ENCODE measurements at places on chromosomes 13 and 19.

DNA sequence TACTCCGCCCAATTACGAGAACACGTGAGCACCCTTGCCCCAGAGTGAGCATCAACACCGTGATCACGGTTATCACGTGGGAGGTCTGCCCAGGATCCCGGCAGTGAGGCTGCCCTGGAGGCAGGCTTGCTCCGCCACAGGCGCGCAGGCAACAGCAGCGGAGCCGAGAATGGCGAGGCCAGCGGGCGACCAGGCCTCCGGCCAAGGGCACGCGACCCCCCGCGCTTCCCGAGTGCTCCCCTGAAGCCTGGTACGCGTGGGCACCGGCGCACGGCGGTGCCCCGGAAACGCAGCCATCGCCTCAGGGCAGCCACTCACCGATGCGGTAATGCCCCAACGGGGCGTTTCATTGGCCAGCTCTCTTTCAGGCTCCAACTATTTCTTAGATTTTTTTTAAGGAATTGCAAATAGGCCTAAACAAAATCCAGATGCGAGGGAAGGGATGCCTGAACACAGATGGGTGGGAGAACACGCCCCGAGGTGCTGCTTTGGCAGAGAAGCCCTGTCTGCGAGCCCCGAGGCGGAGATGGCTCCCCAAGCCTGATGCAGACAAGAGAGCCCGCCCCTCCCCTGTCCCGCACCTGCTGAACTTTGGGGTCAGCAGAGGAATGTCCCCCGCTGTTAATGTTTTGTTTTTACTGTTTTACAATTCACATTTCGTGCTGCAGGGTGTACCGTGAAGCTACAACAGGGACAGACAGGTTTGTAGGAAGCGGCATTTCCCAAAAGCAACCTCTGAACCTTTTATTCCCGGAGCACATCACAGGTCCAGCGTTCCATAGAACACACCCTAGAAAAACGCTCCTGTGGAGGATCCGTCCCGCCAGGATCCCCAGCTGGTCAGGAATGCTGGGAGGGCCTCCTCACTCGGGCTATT lies 132.7 kb downstream of the ZDHHC20 start:
- no peak for DNase-seq

DNA sequence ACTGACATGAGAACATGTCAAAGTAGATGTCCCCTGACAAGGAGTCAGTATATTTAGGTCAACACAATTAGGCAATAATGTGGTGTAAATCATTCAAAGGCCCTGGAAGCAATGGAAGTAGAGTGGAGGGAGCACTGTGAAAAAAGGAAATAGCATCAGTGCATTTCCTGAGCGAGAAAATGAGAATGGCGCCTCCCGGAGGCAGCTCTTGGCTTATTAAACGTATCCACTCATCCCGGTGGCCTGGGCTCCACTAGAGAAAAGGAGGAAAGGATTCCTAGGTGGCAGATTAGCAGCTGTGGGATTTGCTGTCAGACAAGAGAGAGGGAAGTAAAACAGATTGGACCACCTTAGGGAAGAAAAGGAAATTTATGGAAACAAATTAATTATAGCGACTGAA lies 173.7 kb upstream of the TMTC4 start:
- DNase-seq = no peak

GRCh38 chr13:93726173-93726957 lies 499.8 kb downstream of the GPC6 start:
- DNase-seq = no peak

GRCh38 chr13:76860706-76861105 lies 25.5 kb downstream of the KCTD12 start:
- DNase-seq = no peak

DNA sequence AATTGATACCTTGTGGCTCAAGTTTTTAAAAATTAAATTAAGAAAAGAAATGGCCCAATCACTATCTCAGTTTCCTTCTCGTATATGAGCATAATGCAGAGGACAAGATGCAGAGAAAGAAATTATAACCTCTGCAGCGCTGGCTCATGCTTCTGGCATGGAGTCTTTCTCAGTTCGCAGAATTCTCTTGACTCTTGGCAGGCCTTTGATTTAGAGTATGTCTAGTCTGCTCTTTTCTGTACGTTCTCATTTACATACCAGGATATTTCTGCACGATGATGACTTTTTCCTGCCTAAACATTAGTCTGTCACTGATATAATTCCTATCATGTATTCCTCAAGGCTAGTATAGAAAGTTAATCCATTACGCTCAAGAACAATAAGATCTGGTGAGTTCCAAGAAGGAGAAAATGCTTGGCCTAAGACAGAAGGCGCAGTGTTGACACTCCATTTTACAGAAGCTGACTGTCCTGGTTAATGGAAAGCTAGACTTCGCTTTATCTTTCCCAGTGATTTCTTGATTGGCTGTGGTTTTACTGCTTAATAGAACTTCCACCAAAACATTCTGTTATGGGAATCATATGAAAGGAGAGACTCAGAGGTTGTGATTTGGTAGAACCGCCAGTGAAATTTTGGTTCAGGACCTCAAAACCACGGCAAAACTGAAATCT lies 1.7 kb upstream of the SMAD9 start:
- DNase-seq = no peak

DNA sequence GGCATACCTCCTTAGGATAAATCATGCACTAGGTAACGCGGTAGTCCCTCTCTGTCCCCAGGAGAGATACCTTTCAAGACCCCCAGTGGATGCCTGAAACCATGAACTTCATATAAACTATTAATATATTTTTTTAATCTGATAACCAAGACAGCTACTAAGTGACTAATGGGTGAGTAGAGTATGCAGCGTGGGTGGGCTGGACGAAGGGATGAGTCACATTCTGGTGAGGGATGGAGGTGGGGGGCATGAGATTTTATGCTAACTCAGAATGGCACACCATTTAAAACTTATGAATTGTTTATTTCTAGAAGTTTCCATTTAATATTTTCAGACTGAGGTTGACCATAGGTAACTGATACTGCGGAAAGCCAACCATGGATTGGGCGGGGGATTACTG lies 46.2 kb downstream of the CDK8 start:
- DNase-seq = no peak

GRCh38 chr19:13040232-13040947 lies 45.1 kb downstream of the NFIX start:
- DNase-seq = no peak

DNA sequence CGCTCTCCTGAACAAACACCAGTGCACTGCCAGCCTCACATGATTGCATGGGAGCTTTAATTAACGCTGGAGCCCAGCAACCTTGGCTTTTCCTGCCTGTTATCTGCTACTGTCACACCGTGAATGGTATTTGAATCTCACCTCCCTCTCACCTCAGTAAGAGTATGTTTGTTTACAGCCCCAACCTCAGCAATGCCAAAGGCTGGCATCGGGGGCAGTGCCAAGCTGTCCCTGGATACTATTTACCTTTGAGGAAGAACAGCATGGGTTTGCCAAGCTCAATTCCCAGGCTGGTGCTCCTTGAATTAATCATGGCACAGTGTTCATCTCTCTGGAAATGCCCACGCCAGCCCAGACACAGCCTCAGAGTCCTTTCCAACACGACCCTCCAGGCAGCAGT lies 57.2 kb upstream of the SERPINE3 start:
- DNase-seq = no peak

- DNase-seq = no peak
Observed at GRCh38 chr13:96982672-96983071, 11.6 kb downstream of the OXGR1 start.

DNA sequence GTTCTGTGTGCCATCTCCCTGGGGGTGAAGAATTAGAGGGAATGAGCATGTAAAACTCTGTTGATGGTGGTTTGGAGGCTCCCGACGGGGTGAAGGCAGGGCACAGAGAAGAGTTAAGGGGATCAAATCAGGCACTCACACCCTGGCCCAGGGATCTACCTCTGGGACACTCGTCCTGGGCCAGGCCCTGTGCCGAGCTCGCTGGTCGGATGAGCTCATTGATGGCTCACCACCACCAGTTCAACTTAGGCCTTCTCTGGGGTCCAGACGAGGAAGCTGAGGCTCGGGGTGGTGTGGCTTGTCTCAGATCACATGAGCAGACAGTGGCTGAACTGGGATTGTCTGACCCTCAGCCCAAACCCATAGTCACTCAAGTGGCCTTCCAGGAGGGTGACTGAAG lies 1.6 kb downstream of the NACC1 start:
- no peak for DNase-seq
